ENCODE measurements at places on chromosomes 12 and 14.

GRCh38 chr14:85359505-85359904 is 170.4 kb upstream of the FLRT2 start:
- DNase-seq: no peak

DNA sequence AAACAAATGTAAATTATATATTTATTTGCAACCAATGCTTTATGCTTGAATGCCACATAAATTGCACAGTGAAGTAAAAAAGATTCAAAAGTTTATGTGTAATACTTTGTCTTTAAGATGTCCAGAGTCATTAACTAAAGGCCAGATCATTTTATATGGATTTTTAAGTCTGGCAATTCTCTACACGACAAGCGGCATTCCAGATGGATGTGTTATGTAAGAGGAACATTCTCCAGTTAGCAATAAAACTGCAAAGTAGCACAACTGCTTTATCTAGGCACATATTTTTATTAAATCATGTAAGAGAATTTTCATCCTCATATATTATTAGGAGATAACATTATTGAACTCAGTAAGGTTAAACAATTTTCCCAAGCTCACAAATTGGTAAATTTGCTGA is 1717.7 kb upstream of the SEL1L start:
- DNase-seq: no peak

DNA sequence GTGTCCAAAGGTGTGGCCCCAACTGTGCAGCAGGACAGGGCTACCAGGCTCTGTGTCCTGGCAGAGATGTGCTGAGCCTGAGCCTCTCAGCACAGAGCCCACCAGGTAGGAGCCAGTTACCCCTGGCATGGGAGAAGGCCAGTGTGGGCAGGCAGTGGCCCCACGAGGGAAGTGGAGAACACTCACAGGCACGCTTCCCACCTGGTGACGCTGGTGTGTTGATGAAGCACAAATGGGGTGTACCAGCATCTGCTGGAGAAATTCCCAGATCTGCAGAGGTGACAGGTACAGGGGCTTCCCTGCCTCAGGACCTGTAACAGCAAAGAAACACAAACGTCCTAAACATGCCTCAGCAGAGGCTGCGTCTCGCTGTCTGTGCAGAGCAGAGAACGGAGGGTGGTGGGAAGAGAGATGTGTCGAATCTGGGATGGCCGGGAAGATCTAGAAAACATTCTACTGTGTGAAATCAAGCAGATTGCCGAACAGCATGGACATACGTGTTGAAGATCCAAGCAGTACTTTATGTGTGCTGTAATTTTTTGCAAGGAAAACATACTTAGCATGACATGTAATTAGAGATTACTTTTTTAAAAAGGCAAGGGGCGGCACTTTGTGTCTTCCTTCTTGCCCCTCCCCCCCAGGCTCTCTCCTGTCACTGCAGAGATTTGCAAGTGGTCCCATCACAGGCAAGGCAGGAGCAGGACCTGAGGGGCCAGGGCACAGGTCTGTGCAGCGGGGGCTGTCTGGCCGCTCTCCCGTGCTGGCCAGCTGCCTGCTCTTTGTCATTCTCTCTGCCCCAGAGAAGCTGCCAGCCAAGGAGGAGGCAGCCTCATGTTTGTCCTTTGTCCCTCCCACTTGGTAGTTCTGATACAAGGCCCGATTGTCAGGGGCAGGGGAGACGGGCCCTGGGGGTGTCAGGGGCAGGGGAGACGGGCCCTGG is 17.3 kb downstream of the HIP1R start:
- DNase-seq: no peak

DNA sequence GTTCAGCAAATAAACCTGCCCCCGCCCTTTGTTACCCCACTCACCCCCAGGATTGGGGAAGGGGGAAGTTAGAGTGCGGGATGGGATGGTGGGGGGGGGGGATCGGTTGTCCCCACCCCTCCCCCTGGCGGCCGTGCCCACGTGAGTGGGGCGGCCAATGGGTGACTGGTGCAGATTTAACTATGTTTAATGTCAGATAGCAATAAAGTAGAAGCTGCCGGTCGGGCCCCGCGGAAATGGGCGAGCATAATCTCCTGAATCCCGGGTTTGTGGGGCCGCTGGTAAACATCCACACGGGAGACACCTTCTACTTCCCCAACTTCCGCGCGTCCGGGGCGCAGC is at the start of gene HOXC12:
HOXC12 (plus strand) TSS at position 210 of the 342 bp plus-strand sequence; CDS start at position 237, 27 bp downstream.
- DNase-seq: no peak

DNA sequence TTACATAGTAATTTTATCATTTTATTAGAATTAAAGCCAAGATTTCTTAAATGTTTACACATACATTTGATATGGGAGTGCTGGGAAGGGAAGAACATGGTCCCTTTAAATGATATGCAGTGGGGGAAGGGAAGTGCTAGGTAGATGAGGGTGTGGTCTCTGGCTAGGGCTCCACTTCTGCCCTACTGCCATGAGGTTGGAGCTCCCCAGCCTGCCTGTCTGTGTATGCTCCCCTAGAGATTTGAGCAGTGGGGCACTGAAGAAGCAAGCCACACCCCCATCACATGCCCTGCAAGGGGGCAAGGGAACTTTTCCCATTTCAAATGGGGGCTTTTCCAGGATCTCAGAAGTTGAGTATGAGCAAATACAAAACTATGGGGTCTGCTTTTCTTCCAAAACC is 25.5 kb downstream of the CLECL1 start:
- no peak for DNase-seq

DNA sequence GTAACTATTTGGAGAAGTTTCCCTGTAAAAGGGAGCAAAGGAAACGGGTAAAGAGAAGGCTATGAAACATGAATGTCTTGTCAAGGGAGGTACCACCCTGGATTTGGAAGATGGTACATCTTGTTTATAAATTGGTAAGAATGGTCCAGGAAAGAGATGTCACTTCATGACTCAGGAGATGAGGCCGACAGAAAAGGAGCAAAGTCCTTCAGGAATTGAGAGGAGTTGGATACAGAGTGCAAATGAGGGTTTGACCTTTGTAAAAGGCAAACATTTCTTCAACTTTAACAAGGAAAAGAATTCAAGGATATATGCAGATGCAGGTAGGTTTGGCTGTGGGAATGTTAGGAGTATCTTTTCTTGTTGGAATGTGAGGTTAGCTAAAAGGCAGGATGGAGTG is 30.8 kb downstream of the NDUFA9 start:
- DNase-seq: no peak

- DNase-seq: no peak
Observed at GRCh38 chr12:131735476-131736445, 24.9 kb downstream of the SFSWAP start.

DNA sequence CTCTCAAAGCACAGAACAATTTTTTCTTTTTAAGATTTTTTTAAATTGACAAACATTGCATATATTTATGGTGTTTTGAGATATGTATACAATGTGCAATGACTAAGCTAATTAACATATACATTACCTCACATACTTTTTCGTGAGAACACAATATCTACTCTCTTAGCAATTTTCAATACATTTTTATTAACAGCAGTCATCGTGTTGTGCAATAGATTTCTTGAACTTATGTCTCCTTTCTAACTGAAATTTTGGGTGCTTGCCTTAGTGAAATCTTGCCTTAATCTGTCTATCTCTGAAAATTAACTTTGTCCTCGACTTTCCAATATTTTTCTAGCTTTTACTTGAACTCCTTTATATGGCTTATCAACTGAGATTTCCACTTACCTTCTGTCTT is 6.8 kb downstream of the OR10A7 start:
- DNase-seq: no peak

DNA sequence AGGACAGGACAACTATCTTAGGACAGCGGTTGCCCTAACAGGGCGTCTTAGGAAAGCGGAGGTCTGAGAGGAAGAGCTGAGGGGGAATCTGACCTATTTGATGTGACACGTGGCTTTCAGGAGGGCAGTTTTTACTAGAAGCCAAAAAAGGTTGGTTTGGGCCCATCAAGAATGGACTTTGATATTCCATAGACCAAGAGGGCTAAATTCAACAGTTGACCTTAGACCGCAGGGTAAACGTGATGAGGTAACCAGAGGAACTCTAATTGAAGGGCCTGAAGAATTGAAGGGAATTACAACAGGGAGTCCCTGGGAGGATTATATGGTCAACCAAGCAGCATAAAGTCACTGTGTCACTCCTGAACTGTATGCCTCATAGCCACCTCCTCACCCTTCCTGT is 11.5 kb downstream of the C1S start:
- DNase-seq: no peak

DNA sequence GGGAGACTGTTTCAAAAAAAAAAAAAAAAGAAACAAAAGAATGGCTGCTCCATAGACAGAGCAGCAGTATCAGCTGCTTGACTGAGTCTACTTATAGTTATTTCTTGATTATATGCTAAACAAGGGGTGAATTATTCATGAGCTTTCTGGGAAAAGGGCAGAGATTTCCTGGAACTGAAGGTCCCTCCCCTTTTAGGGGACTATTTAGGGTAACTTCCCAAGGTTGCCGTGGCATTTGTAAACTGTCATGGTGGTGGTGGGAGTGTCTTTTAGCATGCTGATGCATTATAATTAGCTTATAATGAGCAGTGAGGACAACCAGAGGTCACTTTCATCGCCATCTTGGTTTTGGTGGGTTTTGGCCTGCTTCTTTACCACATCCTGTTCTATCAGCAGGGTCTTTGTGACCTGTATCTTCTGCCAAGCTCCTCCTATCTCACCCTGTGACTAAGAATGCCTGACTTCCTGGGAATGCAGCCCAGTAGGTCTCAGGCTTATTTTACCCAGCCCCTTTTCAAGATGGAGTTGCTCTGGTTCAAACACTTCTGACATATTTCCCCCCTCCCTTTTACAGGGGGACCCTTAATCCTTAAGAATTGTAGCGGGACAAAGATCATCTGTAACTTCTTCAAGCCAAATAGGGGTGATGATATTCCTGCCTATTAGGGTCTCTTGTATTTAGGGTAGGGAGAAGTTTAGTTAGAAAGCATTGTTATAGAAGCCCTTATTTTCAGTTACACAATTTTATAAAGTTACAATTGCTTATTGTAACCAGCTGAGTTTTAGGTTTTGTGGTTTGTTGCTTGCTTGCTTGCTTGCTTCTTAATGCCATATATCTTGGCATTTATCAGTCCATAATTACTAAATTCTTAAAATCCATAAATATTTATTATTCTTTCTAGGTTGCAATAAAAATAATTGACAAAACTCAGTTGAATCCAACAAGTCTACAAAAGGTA is 42.5 kb downstream of the MARK3 start:
- DNase-seq: no peak

DNA sequence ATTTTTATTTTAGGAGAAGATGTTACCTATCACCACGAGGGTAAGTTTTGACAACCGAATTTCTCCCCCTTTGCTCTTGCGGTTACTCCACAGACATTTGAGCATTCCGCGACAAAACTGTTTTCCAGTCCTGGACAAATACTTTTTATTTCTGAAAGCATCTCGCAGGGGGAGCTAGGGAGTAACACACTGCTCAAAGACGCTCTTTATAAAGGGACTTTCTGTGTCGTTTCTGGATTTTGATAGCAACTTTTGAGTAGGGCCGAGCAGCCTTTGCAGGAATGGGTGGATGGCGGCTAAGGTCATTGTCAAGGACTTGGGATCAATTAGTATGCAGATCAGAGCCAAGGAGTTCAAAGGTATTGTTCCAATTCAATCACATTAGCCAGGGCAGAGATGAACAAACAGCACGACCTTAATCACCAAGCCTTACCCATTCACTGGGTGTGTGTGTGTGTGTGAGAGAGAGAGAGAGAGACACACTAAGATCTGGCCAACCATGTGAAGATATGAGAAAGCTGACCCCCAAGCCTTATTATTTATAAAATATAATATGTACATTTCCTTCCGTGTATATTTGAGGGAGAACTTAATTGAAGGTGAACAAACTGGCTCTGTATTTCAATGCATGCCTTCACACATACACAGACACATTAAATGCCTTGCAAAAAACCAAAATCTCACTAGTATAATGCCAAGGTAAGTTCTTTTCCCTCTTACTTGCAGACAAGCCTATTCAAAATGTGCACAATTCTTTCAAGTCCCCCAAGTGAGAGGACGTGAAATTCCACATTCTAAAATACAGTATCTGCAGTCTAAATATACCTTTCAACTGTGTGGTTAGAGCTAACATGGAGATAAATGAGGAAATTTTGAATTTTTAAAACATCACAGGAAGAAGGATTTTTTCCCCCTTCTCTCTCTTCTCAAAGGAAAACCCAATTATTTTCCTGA is 613.8 kb downstream of the VRK1 start:
- no peak for DNase-seq

DNA sequence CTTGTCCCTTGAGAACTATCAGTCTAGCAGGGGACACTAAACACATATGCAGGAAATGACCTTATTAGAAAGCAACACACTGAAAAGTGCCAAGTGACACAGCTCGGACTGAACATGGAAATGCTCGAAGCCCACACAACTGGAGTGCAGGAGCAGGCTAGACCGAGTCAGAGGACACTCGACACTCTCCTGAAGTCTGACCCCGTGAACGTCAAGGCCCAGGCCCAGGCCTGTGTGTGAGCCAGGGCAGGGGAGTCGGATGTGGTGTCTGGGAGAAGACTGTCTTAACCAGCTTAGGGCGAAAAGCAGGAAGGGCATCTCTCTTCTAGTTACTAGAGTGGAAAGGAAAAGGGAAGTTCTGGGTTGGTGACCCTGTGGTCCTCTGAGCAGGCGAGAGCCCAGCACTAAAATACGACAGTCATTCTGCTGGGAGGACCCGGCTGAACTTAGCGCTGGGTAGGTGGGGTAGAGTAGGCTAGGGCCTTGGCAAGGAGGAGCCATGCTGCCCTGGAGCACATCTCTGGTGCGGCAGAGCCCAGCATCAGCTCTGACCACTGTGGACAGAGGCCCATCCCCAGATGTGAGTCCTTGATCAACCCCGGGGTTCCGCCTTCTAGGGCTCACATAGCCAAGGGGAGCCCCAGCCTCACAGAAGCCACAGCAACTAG is 93.0 kb downstream of the NTF3 start:
- no peak for DNase-seq

DNA sequence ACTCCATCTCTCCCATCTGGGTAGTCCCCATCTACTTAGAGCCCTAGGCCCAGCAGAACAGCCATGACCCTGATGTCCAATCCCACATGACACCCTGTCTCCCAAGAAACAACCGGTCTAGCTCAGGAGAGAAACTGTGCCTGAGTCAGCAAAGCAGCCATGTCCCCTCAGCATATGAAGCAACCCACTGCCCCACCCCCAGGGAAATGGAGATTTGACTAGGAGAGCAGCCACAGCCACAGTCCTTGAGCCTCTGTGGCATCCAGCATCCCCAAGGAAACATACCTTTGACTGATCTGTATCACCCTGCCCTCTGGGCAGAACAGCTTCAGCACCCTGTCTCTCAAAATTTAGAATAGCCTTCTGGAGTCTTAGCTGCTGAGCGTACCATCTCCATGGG is 641.9 kb upstream of the FBXO33 start:
- no peak for DNase-seq

Data from tibial nerve (tissue), 4 donors.